ENCODE measurements at places on chromosomes 4 and X.

DNA sequence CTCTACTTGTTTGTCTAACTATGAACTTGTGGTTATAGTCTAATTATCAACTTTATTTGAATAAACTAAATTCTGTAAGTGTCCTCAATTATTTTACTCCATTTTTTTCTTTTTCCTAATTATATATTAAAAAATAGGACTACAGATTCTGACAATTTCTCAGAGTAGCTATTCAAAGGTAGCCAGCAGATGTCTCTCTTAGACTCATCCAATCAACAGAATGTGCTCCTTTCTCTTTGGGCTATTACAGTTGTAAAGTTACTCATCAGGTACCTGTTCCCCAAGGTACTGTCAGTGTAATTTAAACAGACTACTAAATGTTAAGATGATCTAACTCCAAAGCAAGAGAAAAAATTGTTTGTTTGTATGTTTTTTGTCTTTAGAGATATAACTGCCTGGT, 248.6 kb downstream of the PCDH18 start:
- DNase-seq: no peak

GRCh38 chr4:40831146-40831907, 81.6 kb downstream of the NSUN7 start:
- no peak for DNase-seq

DNA sequence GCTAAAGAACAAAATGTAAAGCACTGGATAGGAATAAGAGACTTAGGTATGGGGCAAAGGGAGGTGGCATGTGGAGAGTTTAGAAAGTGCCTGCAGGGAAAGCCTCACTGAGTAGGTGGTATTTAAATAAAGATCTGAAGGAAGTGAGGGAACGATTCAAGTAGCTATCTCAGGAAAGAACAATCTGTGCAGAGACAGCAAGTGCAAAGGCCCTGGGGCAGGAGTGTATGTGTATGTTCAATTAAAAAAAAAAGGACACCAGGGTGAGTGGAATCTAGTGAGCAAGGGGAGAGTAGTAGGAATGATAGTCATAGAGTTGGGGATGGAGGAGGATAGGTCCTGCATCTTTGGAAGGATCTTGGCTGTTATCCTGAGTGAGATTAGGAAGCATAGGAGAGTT, 779.9 kb upstream of the FTHL17 start:
- no peak for DNase-seq

DNA sequence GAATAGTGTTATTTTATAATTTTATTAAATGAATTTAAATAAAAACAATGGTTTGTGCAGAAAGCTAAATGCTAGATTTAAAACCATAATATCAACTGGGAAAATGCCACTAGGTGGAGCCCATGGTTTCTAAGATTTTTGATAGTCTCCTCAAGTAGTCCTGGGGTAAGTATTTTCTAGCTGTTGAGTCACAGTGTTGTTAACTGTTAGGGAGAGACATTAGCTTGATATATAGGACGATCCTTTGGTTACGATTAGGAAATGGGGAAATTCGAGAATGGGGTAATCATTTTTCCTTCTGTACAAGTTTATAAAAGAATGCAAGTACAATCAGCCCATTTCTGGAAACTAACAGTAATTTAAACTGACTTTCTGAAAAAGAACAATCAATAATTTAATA, 378.4 kb downstream of the ANKRD50 start:
- no peak for DNase-seq

- no peak for DNase-seq
Observed at GRCh38 chrX:69110116-69110530, 55.1 kb downstream of the PJA1 start.

GRCh38 chrX:13761606-13762414, 27.3 kb downstream of the OFD1 start:
- no peak for DNase-seq

- DNase-seq: no peak
Observed at GRCh38 chr4:184310881-184311709, 93.4 kb upstream of the ENPP6 start.

DNA sequence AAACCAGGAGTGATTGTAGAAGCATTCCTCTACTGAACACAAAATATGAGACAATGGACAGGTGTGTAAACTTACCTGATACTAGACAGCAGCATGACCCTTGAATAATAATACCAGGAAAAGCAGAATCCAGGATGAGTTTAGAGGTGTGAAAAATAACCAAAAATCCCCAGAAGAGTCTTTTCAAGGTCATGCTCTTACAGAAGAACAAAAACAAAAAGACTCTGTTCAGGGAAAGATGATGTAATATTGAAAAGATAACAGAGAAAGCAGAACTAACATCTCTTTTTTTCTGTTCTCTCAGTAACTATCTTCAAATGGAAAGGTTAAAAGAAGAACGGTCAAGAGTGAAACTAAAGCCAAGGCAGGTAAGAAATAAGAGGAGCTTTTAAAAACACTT, 14.0 kb upstream of the ARHGAP10 start:
- no peak for DNase-seq

- DNase-seq: no peak
Observed at GRCh38 chrX:20352504-20352903, 85.8 kb upstream of the RPS6KA3 start.

GRCh38 chr4:174919886-174920423, 1.8 kb downstream of the ADAM29 start:
- DNase-seq: no peak

DNA sequence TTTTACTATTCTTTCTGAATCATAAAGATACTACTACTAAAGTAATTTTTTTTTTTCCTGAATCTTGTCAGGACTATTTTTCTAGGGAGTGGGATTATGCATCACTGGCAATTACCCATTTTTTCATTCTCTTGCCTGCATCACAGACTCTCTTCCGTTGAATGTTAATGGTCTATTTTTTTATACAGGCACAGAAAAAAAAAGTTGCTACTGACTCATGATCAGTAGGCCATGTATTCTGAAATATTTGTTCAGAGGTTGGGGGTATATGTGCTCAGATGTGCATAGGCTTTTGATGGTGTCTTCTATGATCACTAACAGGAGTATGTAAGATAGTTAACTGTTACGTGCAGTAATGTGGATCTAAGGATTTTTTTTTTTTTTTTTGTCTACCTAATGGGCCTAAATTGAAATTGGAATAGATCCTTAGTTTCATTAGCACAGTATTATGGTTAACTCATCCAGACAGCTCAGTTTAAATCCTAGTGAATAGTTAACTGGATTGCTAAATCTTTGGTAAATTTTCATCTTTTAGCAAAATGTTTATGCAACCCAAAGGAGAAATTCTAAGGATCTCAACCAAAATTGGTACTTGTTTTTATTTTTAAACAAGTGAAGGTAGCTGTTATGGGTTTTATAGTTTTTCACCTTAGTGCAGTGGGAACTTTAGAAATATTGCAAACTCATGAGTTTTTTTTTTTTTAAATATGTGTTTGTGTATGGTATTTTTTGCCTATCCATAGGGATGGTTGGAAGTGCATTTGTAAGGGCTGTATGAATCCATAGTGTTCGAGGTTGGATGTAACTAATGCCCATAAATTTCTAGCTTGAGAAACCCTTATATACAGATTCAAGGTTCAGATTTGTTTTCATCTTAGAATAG, 12.1 kb downstream of the BMP2K start:
- no peak for DNase-seq

DNA sequence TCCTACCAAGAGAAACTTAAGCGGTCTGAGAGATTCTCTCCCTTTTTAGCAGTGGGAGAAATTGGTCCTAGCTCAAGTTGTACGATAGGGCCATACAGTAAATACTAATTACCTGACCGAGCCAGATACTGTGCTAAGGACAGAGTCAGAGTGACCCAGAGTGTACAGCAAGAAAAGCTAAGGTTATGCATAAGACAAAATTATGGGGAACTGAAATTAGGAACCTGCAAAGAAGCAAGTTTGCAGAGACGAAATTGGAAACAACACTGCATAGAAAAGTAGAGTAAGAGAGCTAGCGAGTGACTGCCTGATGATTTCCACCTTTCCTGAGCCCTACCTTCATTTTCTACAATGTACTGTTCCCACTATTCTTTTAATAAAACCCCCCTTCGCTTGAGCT, 278.1 kb downstream of the NKX6-1 start:
- DNase-seq: no peak

DNA sequence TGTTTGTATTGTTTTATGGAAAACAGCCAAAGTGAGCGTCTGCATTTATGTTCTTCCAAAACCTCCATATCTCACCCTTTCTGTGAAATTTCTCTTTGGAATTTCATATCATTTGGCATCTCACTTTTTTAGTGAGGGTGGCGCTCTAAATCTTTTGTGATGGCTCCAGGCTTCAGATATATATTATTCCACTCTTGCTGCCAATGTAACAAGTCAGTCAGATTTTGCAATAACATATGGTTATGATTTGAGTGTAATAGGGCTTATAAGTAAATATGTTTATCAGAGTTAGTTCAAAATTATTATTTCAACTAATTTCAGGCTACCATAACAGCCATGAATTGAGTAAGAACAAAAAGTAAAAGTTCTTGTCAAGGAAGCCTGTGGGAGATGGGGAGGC, 314.7 kb downstream of the PDGFC start:
- DNase-seq: no peak

DNA sequence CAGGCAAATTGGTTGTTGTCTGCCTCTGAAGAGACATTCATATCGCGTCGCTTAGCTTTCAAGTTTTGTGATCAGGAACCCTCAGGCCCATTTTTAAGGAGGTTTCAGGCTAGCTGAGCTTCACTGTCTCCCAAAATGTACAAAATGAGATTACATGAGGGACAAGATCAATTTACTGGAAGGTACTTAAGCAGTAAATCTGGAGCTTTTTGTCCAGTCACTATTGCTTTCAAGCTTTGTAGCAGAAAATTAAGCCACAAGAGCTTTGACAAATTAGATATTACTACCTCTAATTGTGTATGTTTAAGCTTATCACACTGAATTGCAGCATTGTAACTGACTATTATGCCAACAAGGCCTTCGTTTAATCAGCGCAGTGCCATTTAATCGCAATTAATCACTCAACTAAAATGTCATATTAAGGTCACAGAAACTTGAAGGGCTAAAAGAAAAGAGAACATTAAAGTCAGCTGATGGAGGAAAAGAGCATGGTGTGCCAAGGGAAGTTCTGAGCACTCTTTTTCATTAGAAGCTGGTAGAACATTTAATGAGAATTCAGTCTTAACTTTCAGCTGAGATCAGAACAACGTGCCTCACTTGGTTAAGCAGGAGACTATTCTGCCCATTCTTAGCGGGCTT, 353.0 kb downstream of the FBXO8 start:
- DNase-seq: no peak

DNA sequence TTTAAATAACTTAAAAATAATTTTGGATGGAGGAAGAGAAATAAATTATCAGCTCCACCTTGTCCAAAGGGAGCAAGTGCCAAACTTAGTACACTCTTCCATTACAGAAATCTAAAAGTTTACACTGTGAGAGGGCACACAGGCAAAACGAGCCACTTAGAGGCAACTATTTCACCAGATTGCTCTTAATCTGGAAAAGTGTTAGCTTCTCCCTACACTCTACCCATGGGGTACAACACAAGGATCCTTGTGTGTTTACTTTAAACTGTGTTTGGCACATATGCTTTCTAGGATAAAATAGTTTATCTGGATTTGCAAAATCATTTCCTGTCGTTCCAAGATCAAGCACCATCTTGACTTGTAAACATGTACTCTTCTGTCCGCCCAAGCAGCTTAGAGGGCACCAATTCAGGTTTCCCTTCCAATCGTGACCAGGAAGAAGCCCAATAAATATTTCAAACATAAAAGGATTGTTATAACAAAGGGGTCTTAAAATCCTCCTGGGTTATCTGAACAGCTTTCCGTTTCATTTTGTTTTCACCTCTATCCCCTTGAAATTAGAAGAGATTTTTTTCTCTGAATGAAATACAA, 29.0 kb upstream of the KDR start:
- DNase-seq: no peak

- no peak for DNase-seq
Observed at GRCh38 chrX:109856974-109857373, 123.9 kb upstream of the ACSL4 start.

- no peak for DNase-seq
Observed at GRCh38 chr4:8861576-8862295, 9.9 kb downstream of the HMX1 start.

DNA sequence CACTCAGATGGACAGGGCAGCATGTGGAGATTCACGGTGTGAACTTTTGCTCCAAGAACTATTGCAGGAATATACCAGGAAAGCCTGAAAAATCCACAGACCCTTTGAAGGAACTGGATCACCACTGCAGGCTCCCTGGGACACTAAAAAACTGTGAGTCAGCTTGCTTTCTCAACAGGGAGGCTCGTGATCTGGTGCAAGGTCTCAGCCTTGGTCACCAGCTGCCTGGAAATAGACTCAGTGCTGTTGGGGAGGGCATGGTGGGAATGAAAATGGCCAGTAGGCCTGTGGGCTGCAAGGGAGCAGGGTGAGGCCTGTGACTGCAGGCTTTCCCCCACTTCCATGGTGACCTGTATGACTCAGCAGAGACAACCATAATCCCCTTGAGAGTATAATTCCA, 426.4 kb upstream of the RPS6KA3 start:
- no peak for DNase-seq

DNA sequence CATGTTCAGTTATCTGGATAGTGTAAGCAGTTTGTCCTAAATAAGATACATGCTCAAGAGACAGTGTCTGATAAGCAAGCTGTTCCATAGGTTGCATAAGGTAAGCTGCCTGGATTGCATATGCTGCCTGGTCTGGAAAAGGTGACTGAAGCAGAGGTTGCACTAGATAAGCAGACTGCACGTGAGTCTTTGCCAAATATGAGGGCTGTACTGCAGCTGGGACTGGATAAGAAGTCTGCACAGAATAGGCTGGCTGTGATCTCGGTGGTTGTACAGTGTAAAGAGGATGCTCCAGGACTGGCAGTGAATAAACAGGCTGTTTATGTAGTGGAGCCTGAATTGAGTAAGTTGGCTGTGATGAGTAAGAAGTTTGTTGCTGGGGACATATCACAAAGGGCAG, 68.9 kb downstream of the WNK3 start:
- DNase-seq: no peak

DNA sequence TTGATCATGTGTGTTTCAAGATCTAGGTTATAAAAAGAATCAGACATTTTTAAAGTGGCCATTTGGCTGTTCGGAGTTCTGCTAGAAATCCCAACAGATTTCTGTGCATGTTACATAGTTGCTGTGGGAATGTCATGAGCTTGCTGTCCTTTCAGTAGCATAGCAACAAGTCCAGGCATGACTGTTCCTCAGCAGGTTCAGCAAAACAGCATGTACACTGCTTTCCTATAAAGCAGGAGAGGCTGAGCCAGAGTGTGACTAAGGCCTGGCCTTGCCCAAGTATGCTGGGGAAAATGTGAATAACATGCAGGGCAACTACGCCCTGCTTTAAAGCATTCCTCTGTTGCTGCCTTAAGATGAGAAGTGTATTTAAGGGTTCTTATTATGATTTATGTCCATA, 217.1 kb upstream of the SMIM31 start:
- no peak for DNase-seq

- DNase-seq: no peak
Observed at GRCh38 chrX:19576742-19577141, 61.4 kb upstream of the MAP3K15 start.

DNA sequence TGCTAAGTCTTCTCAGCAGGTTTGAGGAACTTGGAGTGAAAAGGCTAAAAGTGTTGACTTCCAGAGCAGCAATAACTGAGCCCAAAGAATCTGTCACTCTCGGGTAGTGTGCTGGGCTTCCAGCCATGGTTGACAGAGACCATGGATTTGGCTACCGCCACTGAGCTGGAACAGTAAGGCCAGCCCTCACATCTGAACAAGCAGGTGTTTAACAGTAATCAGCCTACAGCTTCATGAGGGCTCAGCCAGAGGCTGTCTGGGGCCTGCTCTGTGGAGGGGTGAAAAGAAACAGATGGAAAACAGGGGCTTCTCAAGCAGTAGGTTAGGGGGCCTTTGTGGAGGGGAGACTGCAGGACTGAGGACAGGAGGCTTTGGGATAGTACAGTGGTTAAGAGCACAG, 14.9 kb downstream of the RASL11B start:
- DNase-seq: no peak

- DNase-seq: no peak
Observed at GRCh38 chrX:103669745-103670144, 16.8 kb downstream of the MORF4L2 start.

Measured in stimulated activated CD8-positive, alpha-beta memory T cell treated with anti-CD3 and anti-CD28 coated beads, Interleukin-7, amount 100 ng/mL, for 24 hours (primary cell).